ENCODE measurements at places on chromosomes 16 and 17.

GRCh38 chr17:44348234-44348987, 3.3 kb downstream of the GRN start:
- H3K4me1 ChIP-seq = no peaks in the 10 kb centered on the region
- H3K27me3 ChIP-seq = peaks cover 2% of the 10 kb centered on the region
- H3K36me3 ChIP-seq = peaks cover 19% of the 10 kb centered on the region
- no peak overlapping the region for H3K27ac ChIP-seq
- no peak overlapping the region for H3K4me3 ChIP-seq

- H3K4me3 ChIP-seq = no peak overlapping the region
- no peaks in the 10 kb centered on the region for H3K27me3 ChIP-seq
- peak; percentile 77 for DNase-seq
- H3K4me1 ChIP-seq = peaks cover 4% of the 10 kb centered on the region
These were observed 511.9 kb upstream of the CDH8 start for GRCh38 chr16:62548095-62548494.

DNA sequence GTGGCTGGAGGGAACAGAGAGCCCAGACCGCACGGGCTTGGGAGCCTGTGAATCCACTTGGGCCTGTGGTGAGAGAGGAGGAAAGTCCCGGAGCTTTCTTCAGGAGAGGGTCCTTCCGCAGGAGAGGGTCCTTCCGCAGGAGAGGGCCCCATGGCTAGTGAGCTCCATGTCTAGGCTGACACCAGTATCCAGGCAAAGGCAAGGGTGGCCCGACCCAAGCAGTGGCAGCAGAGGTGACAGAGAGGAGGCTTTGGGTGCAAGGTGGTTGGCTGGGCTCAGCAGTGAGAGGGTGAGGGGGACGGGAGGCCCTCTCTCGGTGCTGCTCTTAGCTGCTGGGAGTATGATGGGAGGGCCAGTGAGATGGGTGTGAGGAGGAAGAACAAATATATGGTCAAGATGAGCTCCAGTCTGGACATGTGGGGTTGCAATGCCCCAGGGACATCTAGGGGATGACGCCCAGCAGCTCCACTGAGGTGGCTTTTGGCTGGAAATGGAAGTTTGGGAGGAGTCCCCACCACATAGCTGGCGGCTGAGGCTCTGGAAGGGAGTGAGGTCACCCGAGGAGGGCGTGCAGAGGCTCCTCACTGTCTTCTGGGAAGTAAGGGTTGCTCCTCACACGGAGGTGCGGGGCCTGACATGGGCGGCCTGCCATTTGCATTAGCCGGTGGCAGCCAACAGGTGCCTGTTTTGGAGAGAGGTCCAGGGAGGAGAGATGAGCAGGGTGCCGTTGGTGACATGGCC, 2.3 kb upstream of the HSD3B7 start:
- H3K27ac ChIP-seq = no peak overlapping the region
- H3K27me3 ChIP-seq = no peaks in the 10 kb centered on the region
- H3K36me3 ChIP-seq = peaks cover 38% of the 10 kb centered on the region
- no peak overlapping the region for H3K4me3 ChIP-seq
- DNase-seq = no peak

DNA sequence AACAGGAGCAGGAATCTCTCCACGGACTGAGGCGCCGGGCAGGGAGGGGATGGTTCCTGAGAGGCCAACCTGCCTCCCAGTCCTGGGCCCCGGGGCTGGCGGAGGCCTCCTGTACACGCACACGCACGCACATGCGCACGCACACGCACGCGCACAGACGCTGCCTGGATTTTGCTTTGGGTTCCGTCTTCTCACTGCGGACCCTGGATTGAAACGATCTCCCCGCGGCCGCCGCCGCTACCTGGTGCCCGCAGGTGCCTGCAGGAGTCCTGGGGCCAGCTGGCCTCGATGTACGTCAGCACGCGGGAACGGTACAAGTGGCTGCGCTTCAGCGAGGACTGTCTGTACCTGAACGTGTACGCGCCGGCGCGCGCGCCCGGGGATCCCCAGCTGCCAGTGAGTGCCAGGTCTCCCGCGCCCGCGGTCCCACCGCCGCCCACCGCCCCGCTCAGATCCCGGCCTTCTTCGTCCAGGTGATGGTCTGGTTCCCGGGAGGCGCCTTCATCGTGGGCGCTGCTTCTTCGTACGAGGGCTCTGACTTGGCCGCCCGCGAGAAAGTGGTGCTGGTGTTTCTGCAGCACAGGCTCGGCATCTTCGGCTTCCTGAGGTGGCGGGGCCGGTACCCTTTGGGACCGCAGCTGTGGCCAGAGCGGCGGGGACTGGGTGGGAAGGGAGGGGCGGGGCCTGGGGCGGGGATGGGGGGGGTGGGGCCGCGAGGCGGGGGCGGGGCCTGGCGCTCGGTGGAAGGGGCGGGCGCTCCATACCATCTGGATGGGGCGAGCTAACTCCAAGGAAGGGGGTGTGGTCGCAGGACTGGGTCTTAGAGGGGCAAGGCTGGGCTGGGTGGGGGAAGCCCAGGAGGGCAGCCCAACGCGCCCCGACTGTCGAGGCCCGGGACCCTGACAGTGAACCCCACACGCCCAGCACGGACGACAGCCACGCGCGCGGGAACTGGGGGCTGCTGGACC, 12.3 kb downstream of the CES4A start:
- no peaks in the 10 kb centered on the region for H3K36me3 ChIP-seq
- peaks cover 73% of the 10 kb centered on the region for H3K27me3 ChIP-seq
- DNase-seq = peak; percentile 90
- peak overlapping the region; percentile 76 for H3K4me3 ChIP-seq
- H3K4me1 ChIP-seq = no peaks in the 10 kb centered on the region

DNA sequence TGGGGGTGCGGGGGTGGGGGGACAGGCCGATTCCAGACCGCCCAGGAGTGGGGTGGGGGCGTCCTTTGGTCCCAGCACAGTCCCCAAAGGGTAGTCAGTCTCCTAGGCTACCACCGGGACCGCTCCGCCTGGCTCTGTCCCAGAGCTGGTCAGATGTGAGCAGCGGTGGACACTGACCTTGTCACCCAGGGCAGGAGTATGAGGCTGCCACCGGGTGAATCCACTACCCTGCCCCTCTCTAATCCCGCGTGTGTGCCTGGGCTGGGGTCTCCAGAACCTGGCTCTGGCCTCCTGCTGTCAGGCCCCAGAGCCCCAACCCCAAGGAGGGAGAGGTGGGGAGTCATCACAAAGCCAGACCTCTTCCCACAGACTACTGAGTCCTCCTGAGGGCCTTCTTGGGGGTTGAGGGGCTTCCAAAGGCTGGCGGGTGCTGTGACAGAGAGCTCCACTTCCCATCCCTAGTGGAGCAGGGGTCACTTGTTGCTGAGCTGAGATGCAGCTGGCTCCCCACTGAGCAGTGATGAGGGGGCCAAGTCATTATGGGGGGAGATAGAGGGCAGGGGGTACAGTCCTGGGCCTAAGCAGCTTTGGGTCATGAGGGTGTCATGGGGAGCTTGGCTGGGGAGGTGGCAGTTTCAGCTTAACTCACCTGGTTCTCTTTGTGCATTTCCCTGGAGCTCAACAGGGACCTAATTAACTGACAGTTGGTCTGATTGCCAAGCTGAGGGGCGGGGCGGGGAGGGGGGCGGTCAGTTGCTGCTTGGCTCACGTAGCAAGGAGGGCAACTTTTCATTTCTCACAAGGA, 1.2 kb downstream of the PPP1R1B start:
- peaks cover 43% of the 10 kb centered on the region for H3K27me3 ChIP-seq
- H3K27ac ChIP-seq = no peak overlapping the region
- peaks cover 10% of the 10 kb centered on the region for H3K4me1 ChIP-seq
- H3K4me3 ChIP-seq = no peak overlapping the region
- DNase-seq = peak; percentile 83

- H3K27ac ChIP-seq = no peak overlapping the region
- H3K36me3 ChIP-seq = no peaks in the 10 kb centered on the region
- no peak for DNase-seq
- H3K27me3 ChIP-seq = no peaks in the 10 kb centered on the region
- no peak overlapping the region for H3K4me3 ChIP-seq
These were observed 412.0 kb downstream of the HAPSTR1 start for GRCh38 chr16:9503251-9503984.

GRCh38 chr17:41420134-41420533, 4.3 kb downstream of the KRT37 start:
- H3K27me3 ChIP-seq = peaks cover 8% of the 10 kb centered on the region
- DNase-seq = no peak
- no peak overlapping the region for H3K4me3 ChIP-seq
- H3K27ac ChIP-seq = no peak overlapping the region
- no peaks in the 10 kb centered on the region for H3K4me1 ChIP-seq
- H3K36me3 ChIP-seq = no peaks in the 10 kb centered on the region

DNA sequence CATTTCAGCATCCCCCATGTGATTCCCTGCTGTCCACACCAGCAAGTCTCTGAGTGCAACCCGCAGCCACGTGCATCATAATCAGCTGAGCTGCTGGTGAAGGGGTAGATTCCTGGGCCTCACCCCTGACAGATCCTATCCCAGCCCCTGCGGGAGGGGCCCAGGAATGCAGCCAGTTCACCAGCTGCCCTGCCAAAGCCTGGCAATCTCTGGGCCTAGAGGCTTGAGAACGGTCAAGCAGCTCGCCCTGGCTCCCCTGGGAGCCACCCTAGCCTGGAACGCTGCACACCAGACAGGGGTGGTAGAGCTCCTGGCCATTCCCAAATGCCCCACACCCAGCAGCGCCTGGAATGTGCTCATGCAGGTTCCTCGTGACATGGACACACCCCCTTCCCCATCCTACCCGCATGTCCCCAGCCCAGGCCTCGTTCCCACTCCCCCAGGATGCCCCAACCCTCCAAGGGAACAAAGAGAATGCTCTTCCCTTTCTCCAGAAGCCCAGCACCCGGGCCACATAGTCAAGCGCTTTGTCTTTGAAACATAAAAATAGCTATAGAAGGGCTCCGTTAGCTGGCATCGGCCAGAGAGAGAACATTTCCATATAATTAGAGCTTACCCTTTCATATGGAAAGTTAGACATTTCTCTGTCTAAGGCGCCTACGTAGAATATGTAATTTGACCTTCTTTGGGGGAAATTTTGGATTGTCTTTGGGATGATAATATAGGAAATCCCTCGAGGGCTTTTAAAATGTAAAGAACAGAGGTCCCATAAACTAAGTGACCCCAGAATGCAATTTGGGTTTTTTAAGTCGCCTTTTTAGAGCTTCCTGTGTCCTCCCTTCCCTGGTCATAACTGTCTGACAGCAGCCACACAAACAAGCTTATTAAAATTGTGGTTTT, 3.4 kb downstream of the CEP295NL start:
- DNase-seq = peak; percentile 75
- H3K27ac ChIP-seq = peak overlapping the region; percentile 4
- no peaks in the 10 kb centered on the region for H3K4me1 ChIP-seq
- no peak overlapping the region for H3K4me3 ChIP-seq
- no peaks in the 10 kb centered on the region for H3K27me3 ChIP-seq

GRCh38 chr16:68289621-68290329, 21.0 kb downstream of the SLC7A6OS start:
- no peak overlapping the region for H3K4me3 ChIP-seq
- peak; percentile 55 for DNase-seq
- H3K4me1 ChIP-seq = no peaks in the 10 kb centered on the region
- peaks cover 84% of the 10 kb centered on the region for H3K36me3 ChIP-seq
- H3K27ac ChIP-seq = no peak overlapping the region

GRCh38 chr16:27225536-27226360, 22.4 kb downstream of the KDM8 start:
- H3K4me3 ChIP-seq = no peak overlapping the region
- H3K4me1 ChIP-seq = no peaks in the 10 kb centered on the region
- no peak for DNase-seq
- H3K27me3 ChIP-seq = no peaks in the 10 kb centered on the region
- no peaks in the 10 kb centered on the region for H3K36me3 ChIP-seq

DNA sequence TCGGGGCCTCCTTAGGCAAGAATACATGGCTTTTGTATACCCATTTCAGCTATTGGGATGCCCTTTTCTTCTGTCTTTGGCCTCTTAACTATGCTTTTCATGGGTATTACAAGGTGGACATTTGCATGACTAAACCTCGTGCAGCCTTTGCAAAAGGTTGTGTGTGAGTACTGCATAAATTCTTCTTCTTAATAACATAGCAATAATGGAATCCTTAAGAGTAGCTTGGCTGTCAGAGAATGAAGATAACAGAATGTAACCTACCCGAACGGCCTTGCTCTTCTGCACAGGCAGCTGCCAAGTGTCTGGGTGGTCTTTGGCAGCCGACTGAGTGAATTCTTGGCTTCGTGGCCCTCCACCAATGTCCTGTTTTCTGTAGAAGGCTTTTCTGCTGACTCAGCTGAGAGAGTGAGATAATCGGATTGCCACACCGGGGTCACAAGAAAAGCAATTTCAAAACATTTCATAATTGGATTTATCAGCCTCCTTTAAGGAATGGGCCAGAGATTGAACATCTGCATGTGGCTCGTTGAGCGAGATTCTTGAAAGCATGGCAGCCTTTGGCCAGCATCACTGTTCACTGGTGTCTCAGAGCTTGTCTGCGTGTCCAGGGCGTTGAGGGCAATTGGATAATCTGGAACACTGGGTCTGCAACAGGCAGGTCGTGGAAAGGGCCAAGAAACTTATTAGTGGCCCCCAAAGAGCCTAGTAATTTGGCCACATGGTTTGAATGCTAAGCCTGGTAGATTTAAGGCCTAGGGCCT, 13.4 kb downstream of the IRF8 start:
- H3K27ac ChIP-seq = no peak overlapping the region
- no peaks in the 10 kb centered on the region for H3K4me1 ChIP-seq
- no peak overlapping the region for H3K4me3 ChIP-seq

- H3K27me3 ChIP-seq = no peaks in the 10 kb centered on the region
- no peak for DNase-seq
- H3K36me3 ChIP-seq = no peaks in the 10 kb centered on the region
These were observed 498.6 kb upstream of the SALL1 start for GRCh38 chr16:51649631-51650030.

GRCh38 chr17:63538693-63539595, 11.3 kb upstream of the DCAF7 start:
- H3K4me3 ChIP-seq = no peak overlapping the region
- H3K27ac ChIP-seq = no peak overlapping the region
- H3K4me1 ChIP-seq = no peaks in the 10 kb centered on the region
- peak; percentile 34 for DNase-seq
- peaks cover 31% of the 10 kb centered on the region for H3K27me3 ChIP-seq
- H3K36me3 ChIP-seq = no peaks in the 10 kb centered on the region

GRCh38 chr16:66256919-66257318, 109.6 kb upstream of the CDH5 start:
- no peak overlapping the region for H3K4me3 ChIP-seq
- no peaks in the 10 kb centered on the region for H3K27me3 ChIP-seq
- H3K4me1 ChIP-seq = no peaks in the 10 kb centered on the region
- peak; percentile 38 for DNase-seq
- no peaks in the 10 kb centered on the region for H3K36me3 ChIP-seq

GRCh38 chr17:43092901-43093300, 32.3 kb downstream of the BRCA1 start:
- H3K4me3 ChIP-seq = no peak overlapping the region
- peaks cover 73% of the 10 kb centered on the region for H3K36me3 ChIP-seq
- no peak overlapping the region for H3K27ac ChIP-seq

- no peaks in the 10 kb centered on the region for H3K4me1 ChIP-seq
- H3K4me3 ChIP-seq = no peak overlapping the region
- peaks cover 31% of the 10 kb centered on the region for H3K27me3 ChIP-seq
- no peaks in the 10 kb centered on the region for H3K36me3 ChIP-seq
- peak; percentile 51 for DNase-seq
- no peak overlapping the region for H3K27ac ChIP-seq
These were observed 5.6 kb downstream of the GFAP start for GRCh38 chr17:44909681-44910144.

GRCh38 chr17:28204751-28205150, 114.2 kb upstream of the TMEM97 start:
- H3K27ac ChIP-seq = no peak overlapping the region
- no peaks in the 10 kb centered on the region for H3K27me3 ChIP-seq
- no peak overlapping the region for H3K4me3 ChIP-seq

Data from endodermal cell (in vitro differentiated cells).